ENCODE measurements at places on chromosomes 6 and 20.
A peak's percentile ranks its signal among the peaks of the same experiment; 100 is the strongest.

DNA sequence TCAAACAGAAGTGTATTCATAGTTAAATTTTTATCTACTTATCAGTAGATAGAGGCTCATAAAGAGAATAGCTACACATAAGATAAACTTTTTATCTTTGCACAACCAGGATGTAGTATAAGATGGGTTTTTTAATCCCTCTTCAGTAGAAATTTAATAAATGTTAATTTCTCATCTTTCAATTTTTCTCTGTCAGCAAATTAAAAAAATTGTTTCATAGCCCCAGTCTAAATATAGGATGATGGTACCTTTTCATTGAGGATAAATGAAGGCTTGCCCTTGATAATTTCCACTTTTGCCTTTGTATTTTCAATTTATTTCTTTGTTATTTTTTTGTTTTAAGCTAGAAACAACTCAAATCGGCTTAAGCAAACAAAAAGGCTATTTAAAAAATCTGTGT, 251.2 kb upstream of the NOX3 start:
- no peak for DNase-seq

GRCh38 chr20:10718661-10719060, 44.9 kb upstream of the JAG1 start:
- DNase-seq = no peak

- DNase-seq = peak; percentile 26
These were observed 10.3 kb upstream of the PRSS16 start for GRCh38 chr6:27237089-27237803.

- DNase-seq = peak; percentile 90
These were observed 146.2 kb downstream of the COL21A1 start for GRCh38 chr6:56101141-56101553.

DNA sequence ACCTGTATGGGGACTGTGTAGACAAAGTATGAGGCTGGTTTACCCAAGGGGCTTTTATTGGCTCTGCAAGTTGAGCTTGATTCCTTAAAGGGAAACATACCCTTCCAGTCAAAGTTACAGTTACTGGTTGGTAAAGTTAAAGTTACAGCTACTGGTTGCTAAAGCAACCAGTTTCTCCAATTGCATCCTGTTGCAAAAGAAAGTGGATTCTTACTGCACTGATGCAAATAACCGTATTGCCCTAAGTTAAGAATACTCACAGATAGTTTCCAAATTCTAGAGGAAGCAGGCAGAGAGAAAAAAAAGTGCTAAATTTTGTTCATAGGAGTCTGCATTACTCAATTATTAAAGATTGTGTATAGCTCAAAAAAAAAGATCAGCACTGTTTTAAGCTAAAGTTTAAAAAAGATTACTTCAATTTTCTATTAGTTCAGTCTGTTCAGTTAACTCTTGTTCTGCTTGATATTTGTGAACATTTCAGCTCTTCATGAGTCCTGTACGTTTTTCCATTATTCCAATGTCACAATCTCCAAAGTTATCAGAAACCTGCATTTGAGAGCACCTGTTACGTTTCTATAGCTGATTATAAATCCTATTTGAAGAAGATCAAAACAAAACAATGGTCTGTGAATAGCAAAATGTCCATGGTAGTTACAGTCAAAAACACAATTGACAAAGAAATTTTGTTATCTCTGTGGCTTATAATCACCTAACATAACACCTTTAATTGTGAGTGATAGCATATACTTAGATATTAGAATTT, 8.6 kb upstream of the IL22RA2 start:
- DNase-seq = no peak
